ENCODE measurements at places on chromosomes 7 and 10.
A peak's percentile ranks its signal among the peaks of the same experiment; 100 is the strongest.

GRCh38 chr7:22109761-22110160 lies 164.1 kb upstream of the CDCA7L start:
- no peak for DNase-seq

- DNase-seq: no peak
Measured at GRCh38 chr10:69614130-69614529, 15.9 kb upstream of the FAM241B start.

DNA sequence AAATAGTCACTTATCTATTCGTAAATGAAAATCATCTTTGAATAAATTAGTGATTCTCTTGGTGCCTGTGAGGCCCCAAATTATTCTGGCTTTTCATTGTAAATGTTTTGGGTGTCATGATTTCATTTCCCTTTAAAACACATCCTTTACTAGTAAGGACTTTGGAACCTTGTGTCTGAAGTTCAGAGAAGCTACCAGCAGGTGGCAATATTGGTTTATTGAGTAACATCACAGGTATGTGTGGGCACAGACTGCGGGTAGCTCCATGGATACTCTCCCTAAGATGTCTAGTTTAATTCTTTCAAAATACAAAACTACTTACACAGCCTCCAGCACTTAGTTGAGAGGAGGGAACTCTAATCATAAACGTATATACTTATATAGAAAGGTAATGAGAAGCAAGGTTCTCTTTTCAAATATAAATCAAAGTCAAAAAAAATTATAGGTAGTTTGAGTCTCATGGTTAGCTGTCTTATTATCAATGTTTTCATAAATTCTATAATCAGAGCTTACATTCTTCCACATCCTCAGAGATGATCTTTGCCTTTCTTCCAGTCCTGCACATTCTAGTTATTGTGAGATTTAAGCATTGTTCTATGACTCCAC lies 449.6 kb downstream of the GRM8 start:
- peak; percentile 33 for DNase-seq

GRCh38 chr10:59622320-59623132 lies 87.1 kb downstream of the SLC16A9 start:
- DNase-seq: peak; percentile 30

GRCh38 chr10:89203237-89203636 lies 3.9 kb downstream of the CH25H start:
- no peak for DNase-seq

DNA sequence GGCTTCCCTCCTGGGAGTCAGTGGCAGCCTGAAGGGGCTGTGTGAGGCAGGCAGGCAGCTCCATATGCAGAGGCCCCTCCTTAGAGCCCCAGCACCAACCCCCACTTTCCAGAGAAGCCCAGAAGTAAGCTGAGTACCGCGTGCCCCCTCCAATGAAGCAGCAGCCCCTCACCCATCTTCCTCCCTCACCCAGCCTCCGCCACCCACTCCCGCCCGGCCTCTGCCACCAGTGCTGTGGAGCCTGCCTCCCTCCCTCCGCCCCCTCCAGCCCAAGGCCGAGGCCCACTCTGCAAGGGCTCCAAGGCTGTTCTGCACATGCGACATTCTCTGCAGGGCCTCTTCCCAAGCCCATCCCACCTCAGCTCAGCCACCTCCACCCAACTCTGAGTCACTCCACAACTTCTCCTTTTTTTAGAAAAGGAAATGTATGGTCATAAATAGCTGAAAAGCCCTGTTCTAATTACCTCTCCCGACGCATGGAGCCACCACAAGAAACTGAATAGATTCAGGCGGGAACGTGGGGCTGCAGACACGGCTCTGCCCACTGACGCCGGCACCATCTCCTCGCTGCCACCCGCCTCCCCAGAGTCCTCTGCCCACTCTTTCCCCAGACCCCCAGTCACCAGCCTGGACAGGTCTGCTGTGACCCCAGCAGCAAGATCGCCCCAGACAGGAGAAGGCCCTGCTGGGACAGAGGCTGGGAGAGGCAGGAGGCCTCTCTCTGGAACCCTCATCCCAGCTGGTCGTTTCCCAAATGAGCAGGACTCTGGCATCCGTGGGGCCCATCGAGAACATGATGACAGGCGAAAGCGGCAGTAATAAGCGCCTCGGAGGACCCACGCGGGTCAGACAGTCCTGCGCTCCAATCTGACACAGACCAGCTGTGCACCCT lies 213.9 kb downstream of the MAD1L1 start:
- peak; percentile 50 for DNase-seq

GRCh38 chr7:142383841-142384492 lies 126.1 kb upstream of the PRSS58 start:
- DNase-seq: no peak

- no peak for DNase-seq
Measured at GRCh38 chr7:128084896-128085608, 53.8 kb upstream of the LRRC4 start.

- no peak for DNase-seq
Measured at GRCh38 chr10:131129544-131129943, 182.0 kb downstream of the TCERG1L start.
